ENCODE measurements at places on chromosomes 1 and 21. TPM values are rescaled to one million over a fixed set of nuclear protein-coding genes. Genes with fewer than 3 reads are reported as not detected.

The SPATA45 gene
- 0.44 TPM for total RNA-seq

The ZRANB2 gene
- 38.3 TPM for total RNA-seq

The AMY1B gene
- total RNA-seq: not detected

The C1QB gene
- not detected for total RNA-seq

The AKR1A1 gene
- total RNA-seq: 144 TPM

The OR2G3 gene
- not detected for total RNA-seq

The TMEM82 gene
- not detected for total RNA-seq

The RXRG gene
- total RNA-seq: not detected

The LCE1F gene
- 0.42 TPM for total RNA-seq

The AIM2 gene
- not detected for total RNA-seq

The FMO3 gene
- not detected for total RNA-seq

The PRKAA2 gene
- total RNA-seq: 0.18 TPM

The CFAP74 gene
- 0.07 TPM for total RNA-seq

The NEK2 gene
- total RNA-seq: 31.1 TPM

The FAM72B gene
- total RNA-seq: 4.3 TPM

The OR2M3 gene
- not detected for total RNA-seq

The LMX1A gene
- not detected for total RNA-seq

The KRTAP11-1 gene
- not detected for total RNA-seq

The TMPRSS15 gene
- not detected for total RNA-seq

The WDR4 gene
- 30.7 TPM for total RNA-seq

The TENT5C gene
- 0.11 TPM for total RNA-seq

The ACBD3 gene
- total RNA-seq: 39.7 TPM

The LRRIQ3 gene
- total RNA-seq: 2.1 TPM

The RXFP4 gene
- total RNA-seq: not detected

The SH2D2A gene
- 12.1 TPM for total RNA-seq

The SPATA21 gene
- not detected for total RNA-seq

The FLG2 gene
- 0.04 TPM for total RNA-seq
